ENCODE measurements at places on chromosomes 4 and X.

- no peak for DNase-seq
These were observed 1862.5 kb upstream of the TENM3 start for GRCh38 chr4:180380733-180381132.

GRCh38 chr4:137509855-137510282, 22.4 kb downstream of the PCDH18 start:
- DNase-seq, result no peak

- no peak for DNase-seq
These were observed 162.2 kb upstream of the FTHL17 start for GRCh38 chrX:31233941-31234496.

- DNase-seq, result no peak
These were observed 29.1 kb downstream of the MAGED1 start for GRCh38 chrX:51922561-51922960.

GRCh38 chr4:8321220-8321619, 51.7 kb downstream of the HTRA3 start:
- DNase-seq, result no peak

- no peak for DNase-seq
These were observed 87.6 kb upstream of the GABRG1 start for GRCh38 chr4:46211406-46211805.
